ENCODE measurements at places on chromosomes 13 and 19. TPM values are rescaled to one million over a fixed set of nuclear protein-coding genes. Genes with fewer than 3 reads are reported as not detected.

DNA sequence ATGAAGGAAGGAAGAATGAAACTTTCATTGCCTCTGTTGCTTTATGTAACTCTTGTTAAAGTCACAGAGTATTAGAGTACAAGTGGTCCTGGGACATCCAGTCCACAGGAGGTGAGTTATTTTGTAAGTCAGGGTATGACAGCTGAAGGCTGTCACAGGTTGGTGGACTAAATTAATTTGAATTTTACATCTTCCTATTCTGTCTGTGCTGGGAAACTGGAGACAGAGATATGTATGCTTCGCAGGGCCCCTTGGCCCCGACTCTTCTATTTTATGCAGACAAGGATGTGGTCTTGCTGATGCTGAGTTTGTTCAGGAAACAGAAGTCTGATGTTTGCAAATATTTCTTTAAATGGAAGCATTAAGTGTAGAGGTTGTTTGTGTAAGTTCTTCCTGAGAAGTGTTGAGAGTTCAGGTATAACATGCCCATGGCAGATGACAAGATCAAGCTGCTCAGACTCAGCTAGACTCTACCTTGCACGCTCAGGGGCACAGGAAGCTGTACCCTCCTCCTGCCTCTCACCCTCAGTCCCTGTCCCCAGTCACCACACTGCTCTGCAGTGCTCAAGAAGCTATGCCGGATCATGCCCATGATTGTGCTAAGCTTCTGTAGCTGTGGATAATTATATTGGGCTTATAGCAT is 23.4 kb downstream of the RASL11A start:
- DNase-seq, result no peak

GRCh38 chr13:97506511-97506910 is 72.5 kb downstream of the RAP2A start:
- DNase-seq, result no peak

DNA sequence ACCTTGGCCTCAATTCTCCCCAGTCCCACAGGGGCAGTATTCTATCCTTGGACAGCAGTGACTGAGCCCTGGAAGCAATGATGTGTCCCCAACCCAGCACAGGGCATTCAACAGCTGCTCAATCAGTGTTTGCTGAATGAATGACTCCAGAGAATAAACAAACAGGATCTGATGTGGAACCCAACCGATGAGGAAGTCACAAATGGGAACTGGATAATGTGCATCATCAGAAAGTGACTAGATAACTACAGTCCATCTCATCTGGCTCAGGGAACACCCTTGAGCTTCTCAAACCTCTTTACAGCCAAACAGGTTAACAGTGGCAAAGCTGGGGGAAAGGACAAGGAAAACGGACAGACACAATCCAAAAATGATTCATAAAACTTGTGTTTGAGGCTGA is 8.2 kb downstream of the SLC25A30 start:
- no peak for DNase-seq

GRCh38 chr13:106986033-106986484 is 418.1 kb upstream of the ARGLU1 start:
- no peak for DNase-seq

Gene BLVRB
- 77.4 TPM for total RNA-seq

DNA sequence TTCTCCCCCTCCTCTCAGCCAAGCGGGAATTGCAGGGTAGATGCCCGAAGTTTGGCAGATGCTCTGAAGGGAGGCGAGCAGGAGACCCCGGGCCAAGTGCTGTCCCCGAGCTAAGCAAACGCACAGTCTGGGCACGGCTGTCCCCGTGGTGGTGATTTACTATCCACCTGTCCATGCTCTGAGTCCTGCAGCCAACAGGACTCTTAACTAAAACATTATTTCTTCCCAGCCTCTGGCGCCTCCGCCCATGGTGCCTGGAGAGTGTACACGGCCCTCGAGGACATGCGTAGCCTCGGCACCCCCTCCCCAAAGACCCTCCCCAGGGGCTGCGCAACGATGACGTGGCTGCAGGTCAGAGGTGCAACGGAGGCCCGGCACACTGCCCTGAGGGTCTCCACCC is 7.6 kb downstream of the TINCR start:
- DNase-seq, result no peak

DNA sequence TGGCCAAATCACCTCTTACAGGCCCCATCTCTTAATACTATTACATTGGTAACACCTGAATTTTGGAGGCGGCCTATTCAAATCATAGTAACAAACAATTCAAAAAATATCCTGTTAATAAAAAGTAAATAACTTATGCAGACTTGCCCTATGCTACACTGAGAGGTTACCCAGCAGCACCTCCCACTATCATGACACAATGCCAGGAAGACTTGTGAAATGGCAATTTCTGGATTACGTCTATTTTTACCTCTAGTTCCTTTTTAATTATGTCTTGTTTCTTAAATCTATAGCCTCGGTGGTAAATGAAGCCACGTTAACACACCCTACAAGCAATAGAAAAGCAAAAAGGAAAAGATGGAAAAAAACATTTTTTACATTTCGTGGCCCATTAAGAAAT is 6.2 kb upstream of the DZIP1 start:
- DNase-seq, result no peak

GRCh38 chr19:44585371-44586133 is 27.8 kb upstream of the IGSF23 start:
- DNase-seq, result peak; percentile 76

GRCh38 chr13:87671031-87671752 is at the start of gene SLITRK5:
SLITRK5 (plus strand) TSS chr13:87671371; CDS start chr13:87675389, 4,018 bp downstream.
- peak; percentile 32 for DNase-seq

Gene LRRC63
- 0.20 TPM for total RNA-seq

GRCh38 chr13:80946008-80946802 is 605.3 kb upstream of the SPRY2 start:
- no peak for DNase-seq

DNA sequence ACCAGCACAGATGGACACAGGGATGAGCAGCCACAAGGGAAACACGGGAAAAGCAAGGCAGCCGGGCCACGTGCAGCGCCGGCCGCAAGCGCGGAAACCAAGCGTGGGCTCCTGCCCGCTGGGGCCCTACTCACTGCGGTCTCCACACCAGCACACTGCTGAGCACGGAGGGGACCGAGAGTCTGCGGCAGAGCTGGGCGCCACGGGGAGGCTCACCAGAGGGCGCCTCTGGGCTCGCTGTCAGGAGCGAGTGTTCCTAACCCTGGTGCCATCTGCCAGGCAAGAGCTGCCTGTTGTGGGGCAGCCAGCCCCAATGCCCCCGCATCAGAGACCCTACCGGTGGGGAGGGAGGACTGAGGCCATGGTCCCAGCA is 26.5 kb downstream of the MPND start:
- DNase-seq, result no peak

DNA sequence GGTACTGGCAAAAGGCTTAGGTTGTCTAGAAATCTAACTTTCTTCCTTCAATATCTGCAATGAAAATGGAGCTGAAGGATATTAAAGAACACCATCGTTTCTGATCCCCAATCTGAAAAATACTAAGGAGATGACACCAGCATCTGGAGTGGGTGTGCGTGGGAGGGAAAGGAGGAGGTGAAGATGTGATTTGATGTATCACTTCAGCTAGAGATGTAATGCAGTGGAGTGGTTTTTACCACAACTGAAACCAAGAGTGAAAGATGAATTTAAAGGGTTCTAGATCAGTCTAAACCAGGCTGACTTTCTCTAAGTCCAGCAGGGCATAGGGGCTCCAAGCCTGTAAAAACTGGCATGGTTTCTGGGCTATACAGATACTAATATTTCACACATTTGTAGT is 148.4 kb downstream of the AKAP11 start:
- DNase-seq, result no peak

DNA sequence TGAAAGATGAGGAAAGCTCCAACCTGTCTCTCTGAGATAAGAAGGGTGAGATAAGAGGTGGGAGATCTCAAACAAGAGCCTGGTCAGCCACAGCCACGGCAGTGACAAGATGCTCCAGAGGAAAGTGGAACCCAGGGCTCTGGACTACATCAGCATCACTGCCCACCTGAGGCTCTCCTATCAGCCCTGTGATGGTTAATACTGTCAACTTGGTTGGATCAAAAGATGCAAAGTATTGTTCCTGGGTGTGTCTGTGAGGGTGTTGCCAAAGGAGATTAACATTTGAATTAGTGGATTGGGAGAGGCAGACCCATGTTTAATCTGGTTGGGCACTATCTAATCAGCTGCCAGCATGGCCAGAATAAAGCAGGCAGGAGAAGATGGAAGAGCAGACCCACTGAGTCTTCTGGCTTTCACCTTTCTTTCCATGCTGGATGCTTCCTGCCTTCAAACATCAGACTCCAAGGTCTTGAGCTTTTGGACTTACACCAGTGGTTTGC is 476.6 kb upstream of the NBEA start:
- no peak for DNase-seq

DNA sequence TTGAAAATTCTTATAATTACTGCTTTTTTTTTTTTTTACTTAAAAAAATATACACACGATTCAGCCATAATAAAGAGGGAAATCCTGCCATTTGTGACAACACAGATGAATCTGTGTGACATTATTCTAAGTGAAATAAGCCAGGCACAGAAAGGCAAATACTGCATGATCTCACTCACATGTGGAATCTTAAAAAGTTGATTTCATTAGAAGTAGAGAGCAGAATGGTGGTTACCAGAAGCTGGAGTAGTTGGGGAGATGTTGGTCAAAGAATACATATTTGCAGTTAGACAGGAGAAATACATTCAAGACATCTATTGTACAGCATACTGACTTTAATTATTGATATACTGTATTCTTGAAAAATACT is 116.2 kb downstream of the KLF12 start:
- no peak for DNase-seq

Gene ZFP28
- 5.9 TPM for total RNA-seq

Gene LILRB2
- total RNA-seq, result not detected

DNA sequence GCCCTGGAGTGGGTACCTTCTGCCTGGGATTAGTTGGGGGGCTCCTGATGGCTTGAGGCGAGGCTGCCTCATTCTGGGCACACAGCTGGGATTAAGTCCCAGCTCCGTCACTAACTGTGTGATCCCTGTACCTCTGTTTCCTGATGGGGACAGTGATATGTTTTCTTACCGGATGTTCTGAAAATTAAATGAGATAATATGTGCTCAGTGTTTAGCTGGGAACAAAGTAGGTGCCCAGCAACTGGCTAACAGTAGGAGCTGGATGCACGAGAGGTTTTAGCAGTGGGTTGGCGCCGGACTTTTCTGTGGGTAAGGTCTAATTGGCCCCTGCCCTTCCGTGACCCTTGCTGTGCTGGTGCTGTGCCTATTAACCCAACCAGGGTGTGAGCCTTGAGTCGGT is 203.4 kb downstream of the URI1 start:
- DNase-seq, result no peak

GRCh38 chr13:106376401-106377112 is 158.9 kb downstream of the EFNB2 start:
- DNase-seq, result peak; percentile 92

Gene TMPRSS9
- 0.10 TPM for total RNA-seq

Measured in RPMI7951 (cell line).